Skeletal muscle cell (primary cell): ENCODE measurements at places on chromosomes 2 and 18.

DNA sequence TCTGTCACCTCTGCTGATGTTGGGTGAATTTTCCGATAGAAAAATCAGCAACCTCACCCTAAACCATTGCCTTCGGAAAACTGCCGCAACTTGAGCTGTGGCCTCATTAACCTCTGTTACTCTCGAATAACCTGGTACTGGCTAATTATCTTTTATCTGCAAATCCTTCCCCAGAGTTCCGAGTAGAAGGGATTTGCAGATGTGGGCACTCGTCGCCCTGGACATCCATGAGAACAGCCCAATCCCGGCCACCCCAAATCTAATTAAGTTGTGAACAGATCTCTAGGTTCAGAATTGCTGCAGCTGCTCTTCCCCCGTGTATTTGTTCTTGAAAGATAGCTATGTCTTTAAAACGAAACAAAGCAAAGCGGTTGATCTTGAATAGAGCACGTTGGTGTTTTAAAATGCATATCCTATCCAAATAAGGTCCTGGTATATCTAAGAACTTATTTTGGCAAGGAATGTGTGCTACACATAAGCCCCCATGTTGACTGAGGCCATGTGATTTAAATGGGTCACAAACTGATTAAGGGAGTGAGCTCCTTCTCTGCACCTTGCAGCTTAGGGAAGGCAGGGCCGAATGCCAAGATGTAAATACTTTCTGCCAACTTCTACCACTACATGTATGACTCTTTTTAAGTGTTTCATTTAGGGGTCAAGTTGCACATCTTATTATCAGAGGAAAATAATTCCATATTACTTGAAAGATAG, 88.2 kb downstream of the MTCL1 start:
- no peak for DNase-seq

DNA sequence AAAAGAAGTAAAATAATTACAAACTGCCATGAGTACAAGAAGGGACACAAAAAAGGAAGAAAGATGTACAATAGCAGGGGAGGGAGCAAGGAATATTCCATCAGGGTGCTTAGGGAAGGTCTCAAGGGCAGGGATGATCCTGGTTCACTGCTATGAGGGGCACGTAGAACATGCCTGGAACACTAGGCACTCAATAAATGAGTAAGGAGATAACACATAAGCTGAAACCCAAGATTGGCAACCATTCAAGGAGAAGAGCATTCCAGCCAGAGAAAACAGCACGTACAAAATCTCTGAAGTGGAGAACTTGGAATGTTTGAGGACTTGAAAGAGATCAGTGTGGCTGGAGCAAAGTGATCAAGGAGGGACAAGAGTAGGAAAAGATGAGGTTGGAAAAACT, 103.2 kb downstream of the FAM161A start:
- peak; percentile 47 for DNase-seq

DNA sequence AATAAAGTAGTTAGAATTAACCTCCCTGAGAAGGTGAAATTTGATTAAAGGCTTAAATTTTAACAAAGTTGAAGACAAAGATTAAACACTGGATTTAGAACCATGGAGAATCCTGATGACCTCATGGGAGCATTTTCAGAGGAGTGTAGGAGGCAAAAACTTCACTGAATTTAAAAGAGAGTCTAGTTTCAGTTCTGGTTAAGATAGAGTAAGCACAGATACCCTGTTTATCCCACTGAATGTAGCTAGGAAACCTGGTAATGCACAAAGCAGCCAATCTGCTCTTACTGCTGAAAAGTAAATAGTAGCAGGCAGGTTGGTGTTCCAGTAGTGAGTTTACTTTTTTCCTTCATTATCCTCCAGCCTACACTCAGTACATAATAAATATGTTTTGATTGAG, 654.9 kb upstream of the SYT4 start:
- DNase-seq: no peak

- DNase-seq: no peak
These were observed 40.1 kb upstream of the TMEM177 start for GRCh38 chr2:119638685-119639554.

DNA sequence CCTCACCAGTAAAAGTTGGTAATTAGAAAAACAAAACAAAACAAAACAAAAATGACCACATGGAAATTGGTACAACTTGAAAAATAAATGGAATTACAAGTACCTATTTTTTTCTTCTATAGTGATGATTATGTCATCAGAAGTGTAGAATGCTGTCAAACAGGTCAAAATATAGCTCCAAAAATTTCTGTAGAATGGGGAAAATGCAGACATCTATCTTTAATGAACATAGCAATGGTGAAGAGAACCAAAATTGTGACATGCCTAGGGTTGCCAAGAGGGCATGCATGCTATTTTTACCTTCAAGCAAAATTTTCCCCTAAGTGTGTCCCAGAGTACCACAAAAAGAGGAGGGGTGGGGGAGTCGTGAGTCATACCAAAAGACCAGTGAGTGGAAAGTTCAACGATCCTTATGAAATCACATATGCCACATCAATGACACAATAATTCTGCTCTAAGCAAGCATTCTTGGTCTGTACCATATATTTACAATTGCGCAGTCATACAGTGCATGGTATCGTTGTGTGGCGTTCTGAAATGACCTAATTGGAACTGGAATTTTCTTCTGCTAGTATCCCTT, 1436.4 kb downstream of the SUCLG1 start:
- no peak for DNase-seq

GRCh38 chr2:171281110-171281509, 120.4 kb upstream of the TLK1 start:
- no peak for DNase-seq

- no peak for DNase-seq
These were observed 2.1 kb upstream of the TCF7L1 start for GRCh38 chr2:85131116-85131515.

GRCh38 chr2:42871372-42871771, 79.0 kb upstream of the HAAO start:
- no peak for DNase-seq

DNA sequence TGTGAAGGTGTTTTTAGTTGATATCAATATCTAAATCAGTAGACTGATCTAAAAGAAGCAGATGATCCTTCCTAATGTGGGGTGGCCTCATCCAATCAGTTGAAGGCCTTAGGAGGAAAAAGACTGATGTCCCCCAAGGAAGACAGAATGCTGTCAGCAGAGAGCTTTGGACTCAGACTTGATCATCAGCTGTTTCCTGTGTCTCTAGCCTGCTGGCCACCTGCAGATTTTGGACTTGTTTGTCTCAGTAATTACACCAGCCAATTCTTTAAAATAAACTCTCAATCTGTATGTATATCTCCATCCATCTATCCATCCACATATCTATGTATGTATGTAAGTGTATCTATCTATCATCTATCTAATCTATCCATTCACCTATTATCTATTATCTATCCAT, 301.3 kb downstream of the LPIN1 start:
- no peak for DNase-seq

DNA sequence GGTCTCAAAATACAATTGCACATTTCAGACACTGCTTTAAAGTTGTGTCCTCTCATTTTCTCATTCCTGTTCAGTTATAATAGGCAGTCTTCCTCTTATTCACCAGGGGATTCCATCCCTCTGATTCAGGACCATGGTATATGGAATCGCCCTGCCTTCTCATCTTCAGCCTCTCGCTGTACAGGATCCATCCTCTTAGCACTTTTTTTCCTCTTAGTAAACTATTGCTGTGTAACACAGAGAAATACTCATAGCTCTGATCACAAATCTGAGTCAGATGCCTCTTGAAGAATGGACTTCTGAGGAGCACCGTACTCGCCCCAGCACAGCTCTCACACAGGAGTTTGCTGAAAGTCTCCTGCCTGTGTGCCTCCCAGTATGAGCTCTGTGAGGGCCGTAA, 11.3 kb downstream of the RMP24 start:
- peak; percentile 60 for DNase-seq

GRCh38 chr2:134169788-134170187, 84.1 kb upstream of the MGAT5 start:
- DNase-seq: no peak

GRCh38 chr18:31876707-31877106, 66.2 kb downstream of the TRAPPC8 start:
- no peak for DNase-seq

- no peak for DNase-seq
These were observed 64.1 kb downstream of the PTPN4 start for GRCh38 chr2:119823734-119824334.

DNA sequence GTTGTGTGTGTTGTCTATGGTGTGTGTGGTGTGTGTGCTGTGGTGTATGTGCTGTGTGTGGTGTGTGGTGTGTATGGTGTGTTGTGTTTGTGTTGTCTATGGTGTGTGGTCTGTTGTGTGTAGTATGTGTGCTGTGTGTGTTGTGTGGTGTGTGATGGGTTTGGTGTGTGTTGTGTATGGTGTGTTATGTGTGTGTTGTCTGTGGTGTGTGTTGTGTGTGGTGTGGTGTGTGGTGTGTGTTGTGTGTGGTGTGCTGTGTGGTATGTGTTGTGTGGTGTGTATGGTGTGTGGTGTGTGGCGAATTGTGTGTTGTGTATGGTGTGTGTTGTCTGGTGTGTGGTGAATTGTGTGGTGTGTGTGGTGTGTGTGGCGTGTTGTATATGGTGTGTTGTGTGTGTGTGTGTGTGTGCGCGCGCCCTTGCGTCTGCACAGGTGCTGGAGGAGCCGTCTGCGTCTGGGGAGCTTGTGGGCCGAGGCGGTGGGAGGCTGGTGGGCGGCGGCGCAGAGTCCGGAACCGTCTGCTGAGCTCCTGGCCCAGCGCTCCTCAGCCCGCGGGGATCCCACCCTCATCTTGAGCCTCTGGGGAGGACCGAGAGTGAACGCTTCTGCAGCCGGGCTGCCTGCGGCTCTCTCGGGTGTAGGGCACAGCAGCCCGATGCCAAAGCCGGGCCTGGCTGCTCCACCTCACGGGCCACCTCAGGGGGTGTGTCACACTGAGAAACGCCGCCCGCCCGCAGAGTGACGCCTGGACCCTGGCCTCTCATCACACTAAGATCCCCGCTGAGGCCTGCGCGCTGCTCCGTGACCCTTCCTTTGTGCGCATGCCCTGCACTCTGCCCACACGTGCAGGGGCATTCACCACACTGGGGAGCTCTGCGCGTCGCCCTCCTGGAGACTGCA, 8.8 kb upstream of the ADI1 start:
- no peak for DNase-seq

GRCh38 chr2:100381240-100381639, 36.2 kb downstream of the CHST10 start:
- peak; percentile 10 for DNase-seq

GRCh38 chr2:133867166-133867565, 298.9 kb upstream of the NCKAP5 start:
- no peak for DNase-seq

GRCh38 chr18:55421615-55422419, 166.2 kb downstream of the TCF4 start:
- DNase-seq: peak; percentile 49

DNA sequence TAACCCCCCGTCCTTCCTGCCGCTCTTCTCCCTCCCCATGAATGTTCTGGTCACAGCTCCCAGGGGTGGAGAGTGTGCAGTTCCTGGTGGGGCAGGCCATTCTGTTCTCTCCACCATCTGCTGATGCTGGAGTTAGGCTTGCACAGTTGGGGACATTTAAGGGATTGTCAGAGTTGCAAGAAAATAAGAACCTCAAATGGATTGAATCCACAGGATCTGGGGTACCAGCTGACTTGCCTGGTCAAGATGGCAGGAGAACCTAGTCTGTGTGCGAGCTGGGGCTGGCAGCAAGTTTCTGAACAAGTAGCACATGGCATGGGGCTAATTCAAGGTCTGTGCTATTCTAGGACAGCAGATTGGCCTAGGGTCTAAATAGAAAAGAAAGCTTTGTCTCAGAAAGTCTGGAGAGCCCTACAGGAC, 60.8 kb upstream of the TXNDC2 start:
- DNase-seq: no peak

GRCh38 chr2:225056330-225057073, 14.2 kb upstream of the DOCK10 start:
- DNase-seq: peak; percentile 24

- DNase-seq: peak; percentile 2
These were observed 33.3 kb downstream of the C2orf76 start for GRCh38 chr2:119333360-119333759.

DNA sequence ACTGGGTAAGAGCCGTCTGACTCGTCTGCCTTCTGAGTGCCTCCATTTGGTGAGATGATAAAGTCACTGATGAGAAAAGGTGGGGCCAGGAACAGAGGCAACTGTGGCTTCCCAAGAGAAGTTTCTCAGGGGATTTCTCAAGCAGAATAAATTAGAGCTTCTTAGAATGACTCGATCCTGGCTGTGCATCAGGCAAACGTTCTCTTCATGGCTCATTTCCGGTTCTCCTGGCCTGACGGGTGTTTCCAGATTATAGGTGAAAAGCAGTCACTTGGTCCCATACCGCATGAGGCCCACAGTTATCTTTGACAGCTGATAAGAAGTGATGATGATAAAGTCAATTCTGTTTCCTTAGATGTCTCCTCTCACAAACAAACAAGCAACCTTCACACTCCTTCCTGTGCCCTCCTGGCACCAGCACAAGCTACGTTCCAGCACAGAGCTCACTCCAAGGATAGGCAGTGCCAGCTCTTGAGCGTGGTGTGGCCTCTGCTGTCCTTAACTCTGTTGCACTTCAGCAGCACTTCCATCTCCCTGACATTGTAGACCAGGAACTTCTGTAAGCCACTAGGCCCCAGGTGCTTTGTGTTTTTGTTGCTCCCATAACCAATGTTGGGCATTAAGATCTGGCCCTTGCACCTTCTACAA, 37.8 kb upstream of the KCNF1 start:
- DNase-seq: no peak
